ENCODE measurements at places on chromosomes 2 and 18. TPM values are rescaled to one million over a fixed set of nuclear protein-coding genes. Genes with fewer than 3 reads are reported as not detected.
A peak's percentile ranks its signal among the peaks of the same experiment; 100 is the strongest.

Gene GREB1L
- 0.26 TPM for total RNA-seq

Gene DSG2
- 0.33 TPM for total RNA-seq

Gene HRH4
- total RNA-seq = under 0.01 TPM

Gene DNAH6
- under 0.01 TPM for total RNA-seq

Gene GALNT14
- total RNA-seq = 0.83 TPM

Gene CPLX4
- total RNA-seq = not detected

Gene CFC1
- not detected for total RNA-seq

Gene SOX11
- total RNA-seq = 2.1 TPM

Gene FOXD4L1
- total RNA-seq = 0.17 TPM

Gene CPO
- under 0.01 TPM for total RNA-seq

DNA sequence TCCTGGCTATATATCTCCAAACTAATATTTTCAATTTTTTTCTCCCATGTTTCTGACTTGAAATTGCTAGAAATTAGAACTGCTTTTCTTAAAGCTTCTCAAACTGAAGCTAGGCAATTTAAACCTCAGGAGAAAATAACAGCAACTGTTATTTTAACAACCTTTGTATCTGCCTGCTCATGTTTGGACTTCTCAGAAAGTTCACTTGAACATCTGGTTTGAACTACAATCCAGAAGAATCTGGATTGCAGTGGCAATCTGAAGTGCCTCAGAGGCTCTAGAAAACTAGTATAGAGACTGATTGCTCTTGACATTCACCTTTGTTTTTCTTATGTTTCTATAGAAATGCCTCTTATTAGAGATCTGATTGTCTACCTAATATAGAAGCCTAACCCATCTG lies 64.1 kb downstream of the STAT4 start:
- DNase-seq = no peak

DNA sequence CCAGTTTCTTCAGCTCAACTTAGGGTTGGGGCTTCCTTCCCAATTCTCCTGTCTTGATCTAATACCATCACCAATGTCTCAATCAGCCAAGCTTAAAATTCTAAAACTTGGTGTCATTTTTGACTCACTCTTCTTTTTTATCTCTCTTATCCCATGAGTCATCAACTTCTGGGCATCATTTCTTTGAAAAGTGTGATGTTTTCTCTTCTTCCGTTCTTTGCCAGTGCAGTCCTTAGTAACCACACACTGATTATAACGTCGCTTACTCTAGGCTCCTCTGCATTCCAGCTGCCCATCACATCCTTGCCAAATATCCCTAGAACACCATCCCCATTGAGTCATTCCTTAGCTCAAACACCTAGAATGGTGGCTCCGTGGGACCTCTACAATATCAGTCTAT lies 27.4 kb upstream of the MRO start:
- DNase-seq = peak; percentile 89

DNA sequence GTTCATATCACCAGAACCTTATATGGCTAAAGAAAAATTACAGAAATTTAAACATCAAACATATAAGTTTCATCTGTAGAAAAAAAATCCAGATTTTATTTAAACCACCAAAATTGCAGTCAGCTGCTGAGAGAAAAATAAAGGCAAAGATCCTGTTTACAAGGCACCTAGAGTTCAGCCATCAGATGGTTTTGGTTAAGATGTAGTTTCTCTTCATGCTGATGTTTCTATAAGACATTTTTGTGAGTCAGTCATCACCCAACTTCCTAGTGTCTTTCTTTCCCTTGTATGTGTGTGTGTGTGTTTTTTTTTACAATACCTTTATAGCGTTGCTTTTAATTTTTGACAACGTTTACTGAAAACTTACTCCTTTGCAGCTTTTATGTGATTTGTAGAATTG lies 26.1 kb upstream of the MMADHC start:
- DNase-seq = peak; percentile 25

- peak; percentile 30 for DNase-seq
Observed at GRCh38 chr18:47772374-47773248, 157.8 kb downstream of the SMAD2 start.

DNA sequence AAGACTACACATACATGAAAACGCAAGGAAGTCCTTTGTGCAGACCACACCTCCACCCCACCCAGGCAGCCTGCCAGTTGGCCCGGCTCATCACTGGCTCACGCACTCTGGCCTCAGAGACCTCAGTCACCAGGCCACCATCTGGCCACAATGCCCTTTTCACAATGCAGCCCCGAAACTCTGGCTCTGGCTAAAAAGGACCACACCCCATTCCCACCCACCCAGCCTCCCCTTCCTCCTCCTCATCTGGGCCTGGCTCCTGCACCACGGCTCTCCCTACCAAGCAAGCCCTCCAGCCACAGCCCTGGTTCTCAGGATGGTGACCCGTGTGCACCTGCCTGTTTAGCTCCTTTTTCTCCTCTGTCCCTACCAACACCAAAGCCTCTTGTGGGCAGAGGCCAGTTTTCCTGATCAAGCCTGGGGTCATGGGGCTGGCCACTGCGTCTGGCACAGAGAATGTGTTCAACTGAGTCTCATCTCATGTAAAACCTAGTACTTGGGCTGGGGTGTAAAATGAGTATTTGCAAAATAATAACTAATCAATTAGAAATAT lies 7.4 kb downstream of the HDAC4 start:
- DNase-seq = no peak

- DNase-seq = no peak
Observed at GRCh38 chr2:62180975-62181374, 14.9 kb upstream of the B3GNT2 start.

- DNase-seq = no peak
Observed at GRCh38 chr2:152106464-152106863, 7.6 kb upstream of the CACNB4 start.

DNA sequence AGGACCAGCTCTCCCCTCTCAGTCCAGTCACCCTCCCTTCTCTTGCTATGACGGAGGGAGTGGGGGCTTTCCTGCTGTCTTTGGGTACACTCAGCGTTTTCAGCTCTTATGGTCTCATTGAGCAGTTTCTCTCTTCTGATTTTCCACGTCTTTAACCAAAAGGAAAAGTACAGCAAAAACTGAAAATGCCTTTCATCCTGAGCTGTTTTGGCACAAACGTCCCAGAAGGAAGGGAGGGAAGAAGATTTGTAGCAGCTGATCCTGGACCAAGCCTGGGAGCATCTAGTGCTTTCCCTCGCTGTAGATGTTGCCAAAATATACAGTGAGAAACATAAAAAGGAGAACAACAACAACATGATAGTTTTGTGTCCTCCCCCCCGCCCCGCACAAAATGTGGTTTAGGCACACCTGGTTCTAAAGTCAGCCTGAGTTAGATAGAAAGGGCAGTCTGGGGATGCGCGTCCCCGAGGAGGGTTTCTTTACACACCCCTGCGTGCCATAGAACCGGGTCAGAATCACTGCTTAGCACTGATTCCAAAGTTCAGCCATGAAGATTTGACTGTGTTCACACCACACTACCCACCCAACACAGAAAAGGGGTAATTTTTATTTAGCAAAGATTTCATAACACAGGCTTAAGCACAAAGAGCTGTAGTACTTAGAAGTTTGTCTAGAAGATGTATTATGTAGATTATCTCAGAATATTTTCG lies 53.4 kb downstream of the SLC40A1 start:
- no peak for DNase-seq

DNA sequence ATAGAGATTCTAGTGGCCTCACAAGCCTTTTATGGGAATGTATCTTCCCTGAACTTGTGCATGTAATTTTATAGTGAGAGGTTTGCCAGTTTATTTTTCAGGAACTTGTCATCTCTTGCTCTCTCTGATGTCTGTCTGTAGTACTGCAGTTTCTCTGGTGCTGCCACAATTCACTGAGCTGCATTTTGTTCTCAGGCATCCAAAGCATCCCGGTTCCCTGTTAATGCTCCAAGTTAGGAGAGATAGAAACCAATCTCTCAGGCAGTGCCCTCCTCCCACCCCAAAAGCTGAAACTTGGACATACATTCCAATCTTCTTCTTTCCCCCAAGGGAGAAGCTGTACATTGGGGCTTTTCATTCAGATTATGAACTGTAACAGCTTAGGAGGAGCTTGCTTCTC lies 30.1 kb upstream of the GRB14 start:
- DNase-seq = no peak

DNA sequence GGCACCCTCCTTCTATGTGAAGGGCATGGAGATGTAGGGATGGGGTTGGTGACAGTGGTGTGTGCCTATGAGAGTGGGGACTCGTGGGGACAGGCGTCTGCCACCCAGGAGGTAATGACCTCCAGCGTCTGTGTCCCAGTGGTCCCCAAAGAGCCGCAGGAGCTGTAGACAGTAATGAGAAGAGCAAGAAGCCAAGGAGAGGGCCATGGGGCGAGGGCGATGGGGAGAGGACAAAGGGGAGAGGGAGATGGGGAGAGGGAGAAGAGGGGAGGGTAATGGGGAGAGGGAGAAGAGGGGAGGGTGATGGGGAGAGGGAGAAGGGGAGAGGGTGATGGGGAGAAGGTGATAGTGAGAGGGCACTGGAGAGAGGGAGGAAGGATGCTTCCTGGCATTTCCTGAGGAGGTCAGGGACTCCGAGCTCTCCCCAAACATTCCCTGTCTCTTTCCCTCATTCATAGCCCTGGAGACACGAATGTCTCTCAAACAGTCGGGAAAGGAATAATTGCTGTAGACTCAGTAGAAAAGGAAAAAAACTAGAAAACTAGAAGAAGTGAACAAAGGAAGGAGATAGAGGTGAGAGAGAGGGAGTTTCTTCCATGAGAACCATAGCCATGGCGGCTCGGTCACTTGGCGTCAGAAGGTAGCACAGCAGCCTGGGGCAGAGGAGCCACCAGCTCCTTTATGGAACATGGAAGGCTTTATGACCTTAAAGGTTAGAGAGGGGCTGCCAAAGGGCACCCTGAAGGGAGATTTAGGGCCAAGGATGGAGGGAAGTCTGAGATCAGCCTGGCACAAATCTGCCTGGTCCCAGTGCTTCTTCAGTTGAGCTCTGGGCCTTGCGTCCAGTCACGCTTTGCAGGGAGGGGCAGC lies 39.5 kb downstream of the PSD4 start:
- DNase-seq = no peak

DNA sequence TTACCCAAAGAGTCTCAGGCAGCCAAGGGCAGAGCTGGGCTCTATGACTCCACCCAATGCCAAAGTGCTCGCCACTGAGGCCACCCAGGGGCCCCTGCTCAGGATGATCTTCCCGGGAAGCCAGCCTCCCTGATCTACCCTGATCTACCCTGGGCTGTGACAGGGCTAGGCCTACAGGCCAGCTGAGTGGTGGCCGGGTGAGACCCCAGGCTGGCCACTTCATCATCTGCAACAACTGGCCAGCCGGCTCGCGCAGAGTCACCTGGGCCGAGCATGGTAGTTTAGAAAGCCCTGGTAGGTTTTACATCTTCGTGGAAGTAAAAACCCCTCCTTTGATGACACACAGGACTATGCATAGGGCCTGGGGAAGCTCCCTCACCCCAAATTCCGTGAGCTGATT lies 276.3 kb downstream of the NDUFA10 start:
- DNase-seq = no peak

- no peak for DNase-seq
Observed at GRCh38 chr2:67135208-67135607, 261.9 kb upstream of the ETAA1 start.

- no peak for DNase-seq
Observed at GRCh38 chr2:225971433-225971832, 571.9 kb downstream of the NYAP2 start.

- no peak for DNase-seq
Observed at GRCh38 chr2:225381609-225382008, 17.9 kb upstream of the NYAP2 start.

GRCh38 chr2:238202326-238203093 lies 985 bp downstream of the ILKAP start:
- peak; percentile 36 for DNase-seq

DNA sequence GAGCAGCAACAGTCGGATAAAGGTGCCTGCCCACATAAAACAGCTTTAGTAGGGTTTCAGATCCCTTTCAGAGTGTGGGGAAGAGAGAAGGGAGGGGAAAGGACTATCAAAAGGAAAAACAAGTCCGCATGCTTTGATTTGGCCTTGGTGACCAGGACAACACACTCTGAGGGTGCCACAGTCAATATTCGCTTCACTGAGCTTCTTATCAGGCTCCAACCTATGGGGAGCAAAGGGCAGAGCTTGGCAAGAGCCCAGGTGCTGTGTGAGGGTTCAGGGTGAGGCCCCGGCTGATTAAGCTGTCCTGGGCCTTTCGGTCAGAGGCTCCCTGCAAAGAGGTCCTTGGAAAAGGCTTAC lies 237.4 kb upstream of the SMAD2 start:
- no peak for DNase-seq

GRCh38 chr2:213189001-213189899 lies 37.8 kb upstream of the IKZF2 start:
- peak; percentile 16 for DNase-seq

GRCh38 chr18:5975111-5976002 lies 80.0 kb upstream of the TMEM200C start:
- DNase-seq = peak; percentile 92

DNA sequence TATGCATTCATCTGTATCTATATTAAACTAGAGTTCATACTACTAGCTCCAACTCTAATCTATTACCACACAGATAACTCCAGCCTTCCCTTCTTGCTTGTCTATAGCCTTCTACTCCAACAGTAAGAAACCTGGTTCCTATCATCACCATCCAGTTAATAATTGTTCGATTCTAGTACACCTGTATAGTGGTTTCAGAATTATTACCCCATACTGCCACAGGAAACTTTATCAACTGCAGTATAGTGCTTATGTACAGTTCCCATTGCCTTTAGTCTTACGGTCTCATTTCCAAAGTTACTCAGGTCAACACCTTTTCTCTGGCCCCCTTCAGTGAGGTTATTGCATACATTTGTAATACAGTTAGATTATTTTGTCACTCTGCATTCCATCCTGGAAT lies 14.5 kb downstream of the METTL8 start:
- DNase-seq = no peak

DNA sequence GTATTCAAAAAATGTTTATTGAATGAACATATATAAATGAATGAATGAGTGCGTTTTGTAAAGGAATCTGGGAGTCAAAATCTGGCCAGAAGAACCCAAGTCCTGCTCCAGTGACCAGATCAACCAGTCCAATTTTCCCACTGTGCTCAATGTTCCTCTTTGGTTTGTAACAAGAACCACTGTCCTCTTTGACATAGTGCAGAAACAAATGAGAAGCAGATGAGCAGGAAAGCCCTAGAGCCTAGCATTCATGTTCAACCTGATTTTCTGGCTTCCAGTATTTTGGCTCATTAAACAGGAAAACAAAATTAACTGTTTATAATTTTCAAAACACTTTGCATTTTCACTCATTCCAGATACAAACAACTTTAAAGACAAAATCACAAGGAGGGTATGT lies 23.2 kb downstream of the FAM124B start:
- DNase-seq = no peak

GRCh38 chr2:128233790-128234395 lies 84.8 kb downstream of the HS6ST1 start:
- DNase-seq = no peak

GRCh38 chr2:66512626-66513025 lies 77.7 kb downstream of the MEIS1 start:
- DNase-seq = no peak

GRCh38 chr18:73981796-73982195 lies 165.8 kb downstream of the FBXO15 start:
- DNase-seq = no peak

DNA sequence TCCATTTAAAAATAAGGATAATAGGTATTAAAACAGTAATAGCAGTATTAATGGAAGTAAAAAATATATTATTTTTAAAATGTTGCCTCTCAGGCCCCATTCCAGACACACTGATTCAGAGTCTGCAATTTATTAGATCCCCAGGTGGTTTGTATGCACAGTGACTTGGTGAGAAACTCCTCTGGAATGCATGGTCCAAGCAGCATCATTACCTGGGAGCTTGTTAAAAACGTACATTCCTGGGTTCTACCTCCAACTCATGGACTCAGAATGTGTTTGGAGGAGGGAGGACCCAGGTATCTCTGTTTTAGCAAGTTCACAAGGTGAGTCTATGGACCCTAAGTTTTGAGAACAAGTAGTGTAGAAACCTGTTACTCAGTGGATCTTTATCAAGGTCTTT lies 95.6 kb downstream of the ITGA4 start:
- no peak for DNase-seq
